ENCODE measurements at places on chromosomes 16 and 17. TPM values are rescaled to one million over a fixed set of nuclear protein-coding genes. Genes with fewer than 3 reads are reported as not detected.
A peak's percentile ranks its signal among the peaks of the same experiment; 100 is the strongest.

JPH3 gene
- 0.11 TPM for total RNA-seq

PRAC2 gene
- total RNA-seq, result not detected

- DNase-seq, result peak; percentile 90
These were observed 62.3 kb downstream of the VPS53 start for GRCh38 chr17:652314-652713.

- DNase-seq, result no peak
These were observed 64.5 kb downstream of the NDE1 start for GRCh38 chr16:15714393-15715172.

DNA sequence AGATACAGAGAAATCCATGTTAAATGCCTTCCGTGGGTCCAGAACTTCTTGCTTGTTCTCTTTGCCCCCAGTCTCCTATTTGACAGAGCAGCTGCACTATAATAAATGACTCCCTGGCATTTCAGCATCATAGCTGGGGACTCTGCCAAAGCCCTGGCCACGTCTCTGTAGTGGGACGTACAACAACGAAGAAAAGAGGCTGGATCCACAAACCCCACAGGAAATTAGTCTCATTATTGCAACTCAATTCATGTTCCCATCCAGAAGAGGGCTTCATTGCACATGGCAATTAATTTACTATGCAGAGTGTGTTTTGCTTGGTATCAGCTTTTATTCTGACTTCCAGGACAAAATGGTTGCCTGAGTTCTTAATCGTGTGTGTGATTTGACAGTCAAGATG lies 121.3 kb downstream of the CDH13 start:
- DNase-seq, result no peak
